CD8-positive, alpha-beta T cell (primary cell): ENCODE measurements at places on chromosomes 12 and 14.

- no peak for DNase-seq
Measured at GRCh38 chr12:107032266-107032665, 45.3 kb upstream of the MTERF2 start.

- DNase-seq = no peak
Measured at GRCh38 chr12:52965337-52965731, 16.4 kb downstream of the KRT18 start.

DNA sequence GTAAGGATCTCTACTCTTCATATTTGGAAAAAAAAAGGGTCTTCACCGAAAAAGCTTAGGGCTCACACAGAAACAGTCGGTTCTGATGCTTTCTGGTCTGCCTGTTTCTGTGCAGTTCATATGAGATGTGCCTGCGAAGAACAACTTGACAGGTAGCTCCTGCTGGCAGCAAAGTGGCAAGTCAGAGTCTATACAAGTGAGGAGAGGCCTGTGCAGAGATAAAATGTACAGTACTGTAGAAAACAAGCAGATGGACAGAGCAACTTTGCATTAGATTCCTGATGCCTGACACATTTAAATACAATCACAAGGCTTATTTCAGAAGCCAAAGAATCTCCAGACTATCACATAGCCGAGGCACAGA, 936.0 kb downstream of the DIO2 start:
- DNase-seq = no peak

GRCh38 chr12:11847539-11847938, 198.1 kb downstream of the ETV6 start:
- DNase-seq = no peak

DNA sequence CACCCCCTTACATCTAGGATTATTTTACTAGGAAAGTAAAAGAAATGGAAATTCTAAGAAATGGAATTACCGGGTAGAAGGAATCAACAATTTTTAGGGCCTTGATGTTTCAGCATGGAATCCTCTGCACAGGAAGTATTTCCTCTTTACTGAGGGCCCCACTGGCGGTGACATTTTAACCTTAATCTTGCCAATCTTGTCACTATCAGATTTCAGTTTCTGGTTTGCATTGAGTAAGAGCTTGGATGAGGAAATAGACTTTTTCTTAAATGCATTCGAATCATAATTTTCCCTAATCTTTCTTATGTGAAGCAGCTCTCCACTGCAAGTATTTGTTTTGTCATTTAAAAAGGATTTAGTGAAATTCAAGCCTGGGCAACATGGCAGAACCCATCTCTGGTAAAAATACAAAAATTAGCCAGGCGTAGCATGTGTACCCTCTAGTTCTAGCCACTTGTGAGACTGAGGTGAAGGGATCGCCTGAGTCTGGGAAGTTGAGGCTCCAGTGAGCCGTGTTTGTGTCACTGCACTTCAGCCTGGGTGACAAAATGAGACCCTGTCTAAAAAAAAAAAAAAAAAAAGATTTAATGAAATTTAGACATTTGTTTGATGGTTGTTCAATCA, 40.7 kb downstream of the TPCN1 start:
- no peak for DNase-seq

DNA sequence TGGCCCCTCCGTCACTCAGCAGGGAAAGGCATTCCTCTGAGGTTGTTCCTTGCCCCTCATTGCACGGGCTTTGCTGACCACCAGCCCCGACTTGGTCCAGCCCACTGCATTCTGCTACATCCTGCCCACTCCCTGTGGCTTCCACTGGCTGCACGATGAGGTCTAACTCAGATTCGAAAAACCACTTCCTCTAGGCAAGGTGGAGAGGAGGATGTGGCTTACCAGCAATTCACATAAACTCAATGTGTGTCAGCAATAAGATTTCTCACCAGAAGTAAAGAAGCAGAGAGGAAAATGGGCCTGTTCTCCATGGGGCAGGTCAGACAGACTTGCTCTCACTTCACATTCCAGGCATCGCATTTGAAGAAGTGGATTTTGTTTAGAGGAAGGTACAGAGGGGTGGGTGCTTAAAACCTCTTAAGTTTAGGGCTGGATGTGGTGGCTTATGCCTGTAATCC, 14.7 kb downstream of the GPR68 start:
- peak; percentile 56 for DNase-seq

GRCh38 chr14:81269100-81269978, 48.6 kb upstream of the GTF2A1 start:
- no peak for DNase-seq
